ENCODE measurements at places on chromosomes 6 and 20.

GRCh38 chr20:25258828-25259227 lies 10.9 kb downstream of the PYGB start:
- no peak for DNase-seq

DNA sequence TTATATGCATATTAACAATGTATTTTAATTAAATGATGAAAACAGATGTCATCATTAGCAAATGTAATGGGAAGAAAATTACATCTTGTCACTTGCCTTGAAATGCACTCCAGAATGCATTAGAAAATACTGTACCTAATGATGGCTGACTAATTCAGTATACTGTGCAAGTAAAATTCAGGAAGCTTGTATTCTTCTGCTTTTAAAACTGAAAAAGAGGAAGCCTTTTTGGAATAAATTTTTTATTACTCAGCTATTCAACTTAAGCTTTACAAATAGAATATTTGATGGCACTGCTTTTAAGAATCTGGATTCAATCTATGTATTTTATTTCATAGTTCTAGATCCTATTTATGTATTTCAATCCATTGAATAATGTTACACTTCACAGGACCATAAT lies 195.5 kb downstream of the RIMS1 start:
- DNase-seq = no peak

GRCh38 chr6:160917572-160917971 lies 74.0 kb upstream of the MAP3K4 start:
- no peak for DNase-seq

DNA sequence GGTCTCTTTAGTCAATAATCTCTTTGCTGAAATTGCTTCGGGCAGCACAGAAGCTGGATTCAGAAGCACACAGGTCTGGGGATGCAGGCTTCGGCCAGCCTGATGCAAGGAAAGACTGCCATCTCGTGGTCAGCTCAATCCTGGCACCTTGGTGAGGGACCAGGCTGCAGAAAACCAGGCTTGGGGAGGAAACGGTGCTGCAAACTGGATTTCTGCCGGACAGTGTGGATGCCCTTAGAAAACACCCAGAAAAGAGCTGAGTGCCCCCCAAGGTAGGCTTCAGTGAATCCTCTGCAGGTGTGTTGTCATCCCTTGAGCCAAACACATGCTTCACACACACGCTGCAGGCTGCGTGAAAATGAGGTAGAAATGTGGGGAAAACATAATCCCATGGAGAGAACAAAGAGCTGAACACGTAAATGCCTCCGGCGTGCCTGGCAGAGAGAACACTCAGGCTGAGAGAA lies 89.8 kb upstream of the PAX1 start:
- DNase-seq = peak; percentile 14

DNA sequence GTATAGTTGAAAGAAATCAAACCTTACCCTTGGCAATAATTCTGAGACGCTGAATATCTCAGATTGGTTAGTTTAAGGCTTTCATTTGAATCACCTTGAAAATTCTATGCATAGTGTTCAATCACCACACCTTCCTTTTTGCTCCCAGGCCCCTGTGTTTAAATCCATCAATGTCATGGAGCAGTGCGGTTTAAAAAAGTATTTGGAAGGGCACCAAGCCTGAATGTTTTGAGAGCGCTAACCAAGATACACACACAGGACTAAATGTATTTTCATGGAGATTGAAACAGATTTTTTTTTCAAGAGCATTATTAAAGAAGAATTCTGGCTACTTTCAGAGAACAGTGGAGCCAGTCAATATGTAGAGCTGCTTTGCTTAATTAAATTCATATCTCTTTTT lies 195.7 kb downstream of the CENPW start:
- DNase-seq = no peak

- DNase-seq = no peak
These were observed 23.6 kb downstream of the KCNG1 start for GRCh38 chr20:50999355-50999754.

GRCh38 chr6:88972504-88973423 lies 9.3 kb upstream of the RNGTT start:
- DNase-seq = no peak

- DNase-seq = no peak
These were observed 141.9 kb upstream of the NEDD9 start for GRCh38 chr6:11374036-11375010.

GRCh38 chr6:126447367-126447766 lies 107.5 kb downstream of the CENPW start:
- no peak for DNase-seq

DNA sequence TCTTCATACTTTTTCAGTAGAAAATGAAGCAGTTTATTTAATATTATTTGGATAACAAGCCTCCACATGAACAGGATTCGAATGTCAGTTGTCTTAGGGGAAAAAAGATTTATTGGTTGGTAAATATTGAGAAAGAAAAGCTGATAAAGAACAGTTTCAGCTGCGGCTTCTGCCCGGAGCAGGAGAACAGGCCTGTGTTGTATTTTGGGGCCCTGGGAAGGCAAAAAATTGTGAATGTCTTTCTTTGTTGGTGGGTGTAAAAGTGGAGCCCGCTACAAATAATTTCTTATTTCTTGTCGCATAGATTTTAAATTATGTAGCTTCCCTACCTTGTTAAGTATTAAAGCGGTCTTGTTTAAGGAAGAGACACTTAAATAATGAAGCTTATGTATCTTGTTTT lies 90.5 kb upstream of the PAX1 start:
- no peak for DNase-seq

DNA sequence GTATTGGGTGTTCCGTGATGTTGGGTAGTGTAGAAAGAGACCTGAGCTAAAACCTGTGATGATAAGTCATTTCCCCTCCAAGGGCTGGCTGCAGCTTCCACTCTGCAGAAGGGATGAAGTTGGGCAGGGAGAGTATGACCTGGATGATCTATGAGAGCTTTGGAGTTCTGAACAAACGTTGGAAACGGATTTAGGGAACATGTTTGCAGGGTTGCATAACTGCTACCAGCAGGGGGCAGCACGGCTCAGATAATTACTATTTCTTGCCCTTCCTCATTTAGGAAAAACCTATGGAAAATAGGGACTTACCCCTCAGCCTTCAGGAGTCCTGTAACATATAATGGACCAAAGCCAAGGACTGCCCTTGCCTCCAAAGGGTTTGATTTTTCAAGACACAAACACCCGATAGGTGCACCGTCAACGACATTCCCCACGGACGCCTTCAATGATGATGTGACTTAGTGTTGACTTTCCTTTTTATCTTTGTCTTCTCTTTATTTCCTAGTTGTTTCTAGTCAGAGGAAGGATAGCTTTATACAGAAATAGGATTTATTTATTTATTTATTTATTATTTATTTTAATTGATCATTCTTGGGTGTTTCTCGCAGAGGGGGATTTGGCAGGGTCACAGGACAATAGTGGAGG lies 164.9 kb upstream of the SASH1 start:
- peak; percentile 20 for DNase-seq
